CD8-positive, alpha-beta T cell (primary cell): ENCODE measurements at places on chromosomes 7 and 10.
A peak's percentile ranks its signal among the peaks of the same experiment; 100 is the strongest.

DNA sequence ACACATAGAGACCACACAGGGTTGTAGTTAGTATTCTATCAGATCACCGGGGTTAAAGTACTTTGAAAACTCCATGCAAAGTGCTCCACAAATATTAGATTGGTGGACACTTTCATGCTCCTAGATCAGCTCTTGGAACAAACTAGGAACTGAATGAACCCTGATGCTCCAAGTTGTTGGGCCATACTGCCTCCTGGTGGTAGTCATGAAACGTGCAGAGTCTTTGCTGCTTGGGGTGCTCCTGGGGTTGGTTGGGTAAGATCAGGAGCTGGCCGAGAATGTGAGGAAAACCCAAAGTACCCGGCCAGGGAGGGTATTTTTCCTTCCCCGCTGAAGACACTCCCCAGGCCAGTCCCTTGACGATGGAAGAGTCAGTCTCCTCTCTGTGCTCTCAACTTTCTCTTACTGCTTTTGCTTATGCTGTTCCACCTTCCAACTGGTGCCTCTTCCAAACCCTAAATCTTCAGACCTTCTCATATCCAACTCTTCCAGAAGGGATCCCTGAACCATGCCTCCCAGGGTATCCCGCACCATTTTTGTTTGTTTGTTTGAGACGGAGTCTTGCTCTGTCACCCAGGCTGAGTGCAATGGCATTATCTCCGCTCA is 918 bp upstream of the RPEL1 start:
- peak; percentile 77 for DNase-seq

- DNase-seq: no peak
Observed at GRCh38 chr7:53325061-53325460, 289.6 kb downstream of the POM121L12 start.

DNA sequence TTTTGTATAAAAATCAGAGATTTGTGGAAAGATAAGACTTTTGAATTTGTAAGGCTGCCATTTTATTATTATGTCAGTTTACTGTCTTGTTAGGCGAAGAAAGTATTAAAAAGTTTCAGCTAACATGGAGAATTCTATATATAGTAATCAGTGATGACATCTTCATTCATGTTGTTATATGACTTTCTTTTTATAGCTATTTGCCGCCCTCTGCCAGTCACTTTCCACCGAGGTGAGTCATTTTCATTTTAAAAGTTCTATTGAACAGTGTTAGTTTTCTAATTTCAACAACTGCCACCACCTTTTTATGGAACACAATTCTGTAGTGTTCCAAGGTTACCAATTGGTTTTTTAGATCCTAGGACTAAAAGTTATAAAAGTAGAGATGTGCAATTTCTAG is 11.8 kb downstream of the CUTC start:
- no peak for DNase-seq

- DNase-seq: no peak
Observed at GRCh38 chr10:100802607-100803006, 57.2 kb downstream of the PAX2 start.

GRCh38 chr10:6958711-6959110 is 378.6 kb upstream of the PRKCQ start:
- no peak for DNase-seq

DNA sequence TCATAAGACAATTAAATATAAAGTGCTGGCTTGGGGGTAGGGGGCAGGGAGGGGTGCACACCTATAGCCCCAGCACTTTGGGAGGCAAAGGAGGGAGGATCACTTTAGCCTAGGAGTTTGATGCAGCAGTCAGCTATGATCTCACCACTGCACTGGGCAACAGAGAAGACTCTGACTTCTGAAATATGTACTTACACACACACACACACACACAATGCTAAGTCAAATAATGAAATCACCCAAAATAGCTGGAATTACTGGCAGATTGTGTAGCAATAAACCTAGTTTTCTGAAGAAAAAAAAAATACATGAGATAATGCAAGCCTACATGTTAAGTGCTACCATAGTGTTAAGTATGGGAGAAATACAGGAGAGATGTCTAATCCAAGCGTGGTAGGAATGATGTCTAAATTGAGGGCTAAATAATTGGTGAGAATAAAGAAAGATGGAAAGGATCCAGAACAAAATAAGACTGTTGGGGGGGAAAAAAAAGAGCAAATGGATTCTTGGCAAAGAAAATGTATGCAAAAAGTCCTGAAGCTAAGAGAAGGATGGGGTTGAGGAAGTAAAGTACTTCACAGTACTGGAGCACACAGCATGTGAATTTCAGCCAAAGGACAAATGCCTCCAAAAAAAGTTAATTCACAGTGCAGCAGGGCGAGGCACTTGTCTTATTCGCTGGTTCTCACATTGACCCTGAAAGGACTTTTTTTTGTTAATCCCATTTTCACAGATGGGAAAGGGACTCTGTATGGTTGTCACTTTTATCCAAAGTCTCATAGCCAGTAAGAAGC is 73.9 kb downstream of the IGF2BP3 start:
- DNase-seq: no peak

DNA sequence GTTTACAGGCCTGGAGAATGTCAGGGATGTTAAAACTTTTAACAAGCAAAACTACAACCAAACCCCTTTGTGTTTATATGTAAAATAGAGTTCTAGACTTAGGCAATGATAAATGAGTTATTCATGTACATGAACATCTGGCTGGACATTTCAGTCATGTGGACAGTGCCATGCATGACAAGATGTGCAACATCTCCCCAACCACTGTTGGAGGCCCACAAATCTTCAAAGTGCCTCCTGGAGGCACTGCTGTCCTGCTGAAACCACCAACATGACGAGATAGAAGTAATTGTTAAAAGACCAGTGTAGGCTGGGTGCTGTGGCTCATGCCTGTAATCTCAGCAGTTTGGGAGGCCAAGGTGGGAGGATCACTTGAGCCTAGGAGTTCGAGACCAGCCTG is 18.4 kb downstream of the PPIA start:
- DNase-seq: no peak

DNA sequence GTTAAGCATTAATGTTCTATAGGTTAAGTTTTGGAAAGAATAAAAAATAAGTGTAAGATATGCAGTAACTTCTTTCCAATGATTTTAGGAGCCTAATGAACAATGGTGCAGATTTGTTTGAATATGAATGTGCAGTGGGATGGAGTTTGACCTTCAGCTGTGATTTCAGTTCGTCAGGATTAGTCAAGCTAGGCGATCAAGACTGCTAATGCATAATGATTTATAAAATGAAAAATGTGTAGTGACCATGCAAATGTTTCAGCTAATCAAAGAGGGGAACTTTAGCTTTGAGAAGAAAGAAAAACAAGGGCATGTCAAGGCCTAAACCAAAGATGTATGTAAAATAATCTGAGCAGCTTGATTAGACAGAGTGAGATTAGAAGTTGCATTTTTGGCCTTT is 208.5 kb downstream of the FOXP2 start:
- no peak for DNase-seq

GRCh38 chr7:5428478-5429252 is 5.0 kb upstream of the TNRC18 start:
- DNase-seq: peak; percentile 21
